ENCODE measurements at places on chromosomes 12 and 14. TPM values are rescaled to one million over a fixed set of nuclear protein-coding genes. Genes with fewer than 3 reads are reported as not detected.

- H3K36me3 ChIP-seq, result no peaks in the 10 kb centered on the region
- H3K4me3 ChIP-seq, result no peak overlapping the region
- H3K27ac ChIP-seq, result no peak overlapping the region
- H3K27me3 ChIP-seq, result no peaks in the 10 kb centered on the region
Measured at GRCh38 chr12:15855646-15856045, 26.5 kb upstream of the STRAP start.

DNA sequence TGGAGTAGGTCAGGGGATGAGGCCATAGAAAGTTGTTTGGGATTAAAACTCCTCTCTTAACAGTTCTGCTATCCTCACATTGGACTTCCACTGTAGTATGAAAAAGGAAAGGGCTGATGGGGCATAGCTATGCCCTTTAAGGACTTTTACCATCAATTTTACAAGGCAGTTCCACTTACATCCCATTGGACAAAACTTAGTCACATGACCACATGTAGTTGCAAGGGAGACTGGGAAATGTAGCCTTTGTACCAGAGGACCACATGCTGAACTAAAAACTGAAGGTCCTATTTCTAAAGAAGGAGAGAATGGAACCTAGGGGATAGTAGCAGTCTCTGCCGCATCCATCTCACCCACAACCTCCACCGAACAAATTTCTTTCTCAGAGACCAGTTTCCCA lies 6.8 kb upstream of the SLC5A8 start:
- DNase-seq, result no peak
- no peak overlapping the region for H3K27ac ChIP-seq

DNA sequence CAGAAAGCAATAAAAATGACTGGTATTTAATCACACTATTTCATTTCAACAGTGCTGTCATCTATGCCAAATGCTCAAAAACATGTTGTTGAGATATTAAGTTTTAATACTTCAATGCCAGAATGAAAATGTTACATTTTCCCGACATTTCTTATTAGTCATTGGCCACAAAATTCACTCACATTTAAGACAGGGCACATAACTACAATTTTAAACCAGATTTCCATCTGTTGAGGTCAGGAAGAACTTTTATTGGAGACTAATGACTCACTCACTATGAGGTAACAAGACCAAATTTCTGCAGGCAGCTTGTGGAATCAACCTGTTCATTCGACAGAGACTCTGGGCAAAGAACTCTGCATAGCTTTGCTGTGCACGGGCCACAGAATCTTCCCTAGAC lies 36.8 kb downstream of the PPTC7 start:
- DNase-seq, result peak; percentile 30
- peaks cover 7% of the 10 kb centered on the region for H3K4me1 ChIP-seq
- H3K27me3 ChIP-seq, result no peaks in the 10 kb centered on the region
- no peak overlapping the region for H3K27ac ChIP-seq

DNA sequence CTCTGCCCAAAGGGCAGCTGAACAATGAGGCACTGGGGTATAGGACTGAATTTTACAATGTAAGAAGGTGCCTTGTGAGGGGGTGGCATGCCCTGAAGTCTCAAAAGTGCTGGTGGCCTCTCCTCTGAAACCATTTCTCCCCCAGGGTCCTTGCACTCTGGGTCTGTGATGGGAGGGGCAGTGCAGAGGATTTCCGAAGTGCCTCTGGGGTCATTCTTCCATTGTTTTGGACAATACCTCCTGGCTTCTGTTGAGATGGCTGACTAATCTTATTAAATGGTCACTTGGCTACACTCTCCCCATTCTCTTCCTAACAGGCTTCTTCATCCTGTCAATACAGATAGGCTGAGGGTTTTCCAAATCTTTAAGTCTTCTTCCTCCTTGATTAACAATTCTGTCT lies 59.3 kb downstream of the UNC79 start:
- H3K4me3 ChIP-seq, result no peak overlapping the region
- no peak for DNase-seq
- H3K36me3 ChIP-seq, result no peaks in the 10 kb centered on the region
- no peaks in the 10 kb centered on the region for H3K27me3 ChIP-seq

GRCh38 chr12:43653917-43654316 lies 101.9 kb upstream of the ADAMTS20 start:
- no peak overlapping the region for H3K27ac ChIP-seq
- H3K4me1 ChIP-seq, result no peaks in the 10 kb centered on the region
- DNase-seq, result no peak
- no peak overlapping the region for H3K4me3 ChIP-seq

The CLEC14A gene
- total RNA-seq, result 0.59 TPM

The IFNG-AS1 gene
- not detected for total RNA-seq

The GPR162 gene
- total RNA-seq, result 15.0 TPM

The GLIPR1 gene
- total RNA-seq, result 0.29 TPM

The GAS2L3 gene
- 24.3 TPM for total RNA-seq

Measured in endodermal cell (in vitro differentiated cells).